Hematopoietic multipotent progenitor cell (in vitro differentiated cells): ENCODE measurements at places on chromosomes 1 and 21.

GRCh38 chr1:162562470-162562828, 927 bp downstream of the UAP1 start:
- no peak for DNase-seq

GRCh38 chr1:62271948-62272728, 47.1 kb downstream of the KANK4 start:
- DNase-seq, result peak; percentile 5

GRCh38 chr1:37267111-37267835, 207.1 kb upstream of the ZC3H12A start:
- no peak for DNase-seq

- peak; percentile 14 for DNase-seq
Observed at GRCh38 chr1:67830928-67831830, 2.1 kb downstream of the GNG12 start.

GRCh38 chr1:53658489-53659230, 80.3 kb downstream of the GLIS1 start:
- DNase-seq, result no peak

GRCh38 chr1:93304716-93305138, 41.0 kb upstream of the DR1 start:
- peak; percentile 81 for DNase-seq

DNA sequence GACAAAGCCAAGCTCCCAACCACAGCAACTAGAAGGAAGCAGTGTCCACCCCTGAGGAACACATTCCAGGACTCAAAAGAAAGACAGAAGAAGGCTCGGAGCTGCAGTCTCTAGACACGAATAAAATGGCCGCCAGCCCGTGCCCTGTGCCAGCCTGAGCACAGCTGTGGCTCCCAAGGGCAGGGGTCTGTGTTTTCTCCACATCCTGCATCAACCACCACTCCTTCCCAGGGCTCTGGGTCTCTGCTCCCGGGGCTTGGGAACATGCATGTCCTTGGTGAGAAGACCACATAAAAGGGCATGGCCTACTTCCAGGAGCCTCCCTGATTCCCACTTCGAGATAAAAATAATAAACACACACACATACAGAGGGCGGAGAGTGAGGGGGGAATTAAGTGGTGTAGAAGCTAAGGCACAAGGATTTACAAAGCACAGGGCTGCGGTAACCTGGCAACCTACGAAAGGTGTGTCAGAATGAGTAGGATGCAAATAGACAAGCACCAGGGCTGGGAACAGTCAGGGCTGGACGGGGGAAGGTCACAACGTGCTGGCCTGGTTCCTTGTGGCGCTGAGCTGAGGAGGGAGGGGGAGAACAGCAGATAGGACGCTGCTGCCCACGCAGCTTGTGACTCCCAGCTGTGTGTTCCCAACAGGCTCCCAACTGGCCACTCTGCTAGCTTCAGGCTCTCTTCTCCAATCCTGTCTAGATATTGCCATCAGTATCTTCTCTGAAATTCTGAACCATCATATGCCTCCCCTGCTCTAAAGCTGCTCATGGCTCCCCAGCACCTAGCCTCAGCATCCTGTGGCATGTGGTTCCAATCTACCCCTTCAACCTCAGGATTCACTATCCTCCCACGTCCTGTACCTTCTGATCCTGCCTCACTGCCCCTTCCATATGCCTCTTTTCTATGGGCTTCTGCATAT, 72.5 kb downstream of the CD34 start:
- DNase-seq, result no peak

- DNase-seq, result no peak
Observed at GRCh38 chr21:32021319-32021994, 148.6 kb downstream of the HUNK start.

GRCh38 chr1:25223471-25223870, 8.8 kb downstream of the SYF2 start:
- no peak for DNase-seq

GRCh38 chr1:55311057-55311641, 96.0 kb upstream of the USP24 start:
- no peak for DNase-seq

DNA sequence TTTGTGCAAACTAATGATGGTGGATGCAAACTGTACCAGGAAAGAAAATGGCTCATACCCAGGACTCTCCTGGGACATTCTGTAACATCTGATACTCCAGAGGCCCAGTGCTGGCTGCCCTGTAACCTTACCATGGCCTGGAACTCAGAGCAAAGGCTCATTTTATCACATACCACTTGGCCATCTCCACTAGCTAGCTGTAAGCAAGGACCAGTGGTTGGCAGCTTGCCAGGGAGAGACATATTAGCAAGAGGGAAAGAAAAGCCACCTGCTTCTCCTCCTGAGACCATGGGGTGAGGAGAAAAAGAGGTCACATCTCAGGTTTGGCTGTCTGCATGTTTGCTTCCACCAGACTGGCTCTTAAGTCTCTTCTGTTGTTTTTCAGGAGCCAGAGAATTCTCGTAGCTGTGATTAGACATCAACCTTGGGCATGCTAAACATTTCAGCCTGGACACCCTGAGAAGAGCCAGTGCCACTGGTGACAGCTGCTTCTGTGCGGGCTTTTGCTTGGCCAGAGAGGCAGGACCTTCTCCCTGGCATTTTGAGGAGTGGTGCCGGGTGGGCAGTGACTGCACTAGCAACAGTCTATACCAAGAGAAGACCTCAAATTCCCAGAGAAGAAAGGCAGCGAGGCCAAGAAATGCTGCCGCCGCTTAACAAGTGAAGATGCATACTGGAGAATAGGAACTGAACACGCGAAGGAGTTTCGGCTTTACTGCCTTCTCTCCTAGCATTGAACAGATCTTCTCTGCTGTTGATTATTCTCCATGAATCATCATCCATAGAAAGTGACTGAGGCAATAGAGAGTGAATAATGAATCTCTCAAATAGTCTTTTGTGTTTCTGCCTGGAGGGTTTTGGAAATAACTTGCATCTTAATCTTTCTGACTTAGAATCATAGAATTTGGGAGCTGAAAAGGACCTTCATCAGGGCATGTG, 6.7 kb upstream of the INKA2 start:
- DNase-seq, result no peak

DNA sequence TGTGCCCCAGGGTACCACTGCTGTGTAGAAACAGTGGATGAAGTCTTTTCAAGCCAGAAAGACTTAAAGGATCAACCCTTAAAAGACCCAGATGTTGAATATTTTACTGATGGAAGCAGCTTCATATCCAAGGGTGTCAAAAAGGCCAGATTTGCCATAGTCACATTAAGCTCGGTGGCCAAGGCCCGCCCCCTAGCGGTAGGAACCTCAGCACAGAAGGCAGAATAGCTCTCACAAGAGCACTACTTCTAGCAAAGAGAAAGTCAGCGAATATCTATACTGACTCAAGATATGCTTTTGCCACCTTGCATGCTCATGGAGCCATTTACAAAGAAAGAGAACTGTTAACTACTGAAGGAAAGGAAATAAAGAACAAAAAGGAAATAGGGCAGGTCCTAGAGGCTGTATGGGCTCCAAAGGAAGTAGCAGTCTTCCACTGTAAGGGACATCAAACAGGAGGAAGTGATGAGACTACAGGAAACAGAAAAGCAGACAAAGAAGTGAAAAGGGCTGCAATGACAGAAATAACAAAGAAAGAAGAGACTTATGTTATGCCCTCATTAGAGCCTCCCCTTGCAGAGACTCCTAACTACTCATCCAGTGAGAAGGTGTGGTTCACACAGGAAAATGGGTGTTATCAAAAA, 90.5 kb downstream of the LIPI start:
- DNase-seq, result peak; percentile 23

- DNase-seq, result no peak
Observed at GRCh38 chr1:193348091-193348768, 161.8 kb upstream of the B3GALT2 start.

- DNase-seq, result no peak
Observed at GRCh38 chr1:185367218-185367617, 50.2 kb upstream of the IVNS1ABP start.

DNA sequence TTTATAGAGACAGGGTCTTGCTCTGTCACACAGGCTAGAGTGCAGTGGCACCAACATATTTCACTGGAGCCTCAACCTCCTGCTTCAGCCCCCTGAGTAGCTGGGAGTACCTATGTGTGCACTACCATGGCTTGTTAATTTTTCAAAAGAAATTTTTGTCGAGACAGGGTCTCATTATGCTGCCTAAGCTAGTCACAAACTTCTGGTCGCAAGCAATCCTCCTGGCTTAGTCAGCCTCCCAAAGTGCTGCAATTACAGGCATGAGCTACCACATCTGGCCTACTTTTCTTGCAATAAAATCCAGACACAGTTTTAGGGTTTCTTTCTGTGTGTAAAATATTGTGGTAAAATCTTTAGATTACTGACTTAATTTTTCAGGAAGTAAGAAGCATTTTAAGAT, 27.9 kb upstream of the NTPCR start:
- DNase-seq, result no peak

DNA sequence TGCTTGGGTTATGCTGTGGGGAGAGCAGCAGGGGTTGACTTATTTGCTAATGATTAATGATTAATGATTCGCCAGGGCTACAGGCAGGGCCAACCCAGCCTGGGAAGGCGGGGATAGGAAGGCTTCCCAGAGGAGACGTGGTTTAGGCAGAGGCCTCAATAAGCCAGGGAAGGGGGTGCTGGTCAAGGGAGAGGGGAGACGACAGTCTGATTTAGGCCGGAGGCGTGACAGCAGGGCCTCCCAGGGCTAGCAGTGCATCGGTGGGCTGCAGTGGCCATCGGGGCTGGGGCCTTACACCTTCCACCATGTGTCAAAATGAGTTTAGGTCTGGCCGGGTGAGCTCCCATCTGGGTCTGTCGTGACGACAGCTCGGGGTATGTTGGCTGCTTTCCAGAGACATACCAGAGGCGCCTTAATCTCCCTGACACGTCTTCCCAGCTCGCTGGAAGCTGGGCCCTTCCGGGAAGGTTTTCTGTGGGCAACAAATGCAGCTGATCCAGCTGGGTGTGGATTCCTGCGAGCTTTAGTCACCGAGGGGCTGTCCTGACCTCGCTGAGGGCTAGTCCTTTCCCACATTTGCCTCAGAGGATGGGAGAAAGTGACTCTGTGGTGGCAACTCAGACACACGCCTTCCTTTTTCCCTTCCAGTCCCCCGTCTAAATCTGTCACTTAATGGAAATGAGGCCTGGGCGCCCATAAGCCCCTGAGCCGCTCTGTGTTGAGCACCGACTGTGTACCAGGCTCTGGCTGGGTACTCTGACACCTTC, 3.7 kb upstream of the SLC1A7 start:
- DNase-seq, result no peak

- DNase-seq, result no peak
Observed at GRCh38 chr1:2880086-2880485, 78.6 kb upstream of the TTC34 start.
